ENCODE measurements at places on chromosomes 3 and 15.

DNA sequence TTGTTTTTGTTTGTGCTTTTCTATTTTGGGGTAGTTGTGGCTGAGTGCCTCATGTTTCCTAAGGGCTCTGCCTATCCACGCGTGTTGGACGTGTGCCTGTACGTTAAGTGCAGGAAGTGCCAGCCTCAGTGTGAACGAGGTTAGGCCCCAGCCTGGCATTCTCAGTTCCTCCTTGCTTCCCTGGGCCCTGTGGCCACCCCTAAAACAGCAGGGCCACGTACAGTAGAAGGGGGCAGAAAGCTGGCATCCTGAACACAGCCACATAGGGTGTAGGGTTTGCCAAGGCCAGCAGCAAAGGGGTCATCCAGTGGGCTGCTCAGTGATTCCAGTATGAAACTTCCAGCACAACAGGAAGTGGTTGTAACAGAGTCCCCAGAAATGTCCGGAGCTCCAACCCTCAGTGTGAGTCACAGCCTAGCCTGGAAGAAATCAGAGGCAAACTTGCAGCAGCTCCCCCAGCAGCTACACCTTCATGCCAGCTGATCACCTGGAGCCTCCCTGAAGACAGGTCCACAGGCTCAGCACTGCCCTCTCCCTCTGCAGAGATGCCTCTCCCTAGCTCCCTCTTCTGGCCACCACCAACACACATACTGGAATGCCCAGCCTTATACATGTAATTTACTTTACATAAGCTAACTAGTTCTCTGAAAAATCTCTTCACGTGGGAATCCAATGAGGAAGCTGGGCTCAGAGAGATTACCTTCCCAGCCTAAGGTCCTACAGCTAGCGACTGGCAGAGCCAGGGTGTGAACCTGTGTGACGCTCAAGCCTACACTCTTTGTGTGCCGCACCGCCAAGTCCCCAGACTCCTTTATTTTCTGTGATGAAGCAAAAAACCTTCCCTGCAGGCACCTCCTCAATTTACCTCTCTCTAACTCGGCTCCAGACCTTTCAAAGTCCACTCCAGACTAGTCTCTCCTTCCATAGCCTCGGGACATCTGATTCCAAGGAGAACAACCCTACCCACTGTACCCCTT is 26.6 kb downstream of the ILDR1 start:
- peak; percentile 79 for DNase-seq

GRCh38 chr3:45277636-45278035 is 51.5 kb upstream of the TMEM158 start:
- DNase-seq, result no peak

GRCh38 chr3:45123030-45123429 is 23.1 kb downstream of the CDCP1 start:
- peak; percentile 94 for DNase-seq

DNA sequence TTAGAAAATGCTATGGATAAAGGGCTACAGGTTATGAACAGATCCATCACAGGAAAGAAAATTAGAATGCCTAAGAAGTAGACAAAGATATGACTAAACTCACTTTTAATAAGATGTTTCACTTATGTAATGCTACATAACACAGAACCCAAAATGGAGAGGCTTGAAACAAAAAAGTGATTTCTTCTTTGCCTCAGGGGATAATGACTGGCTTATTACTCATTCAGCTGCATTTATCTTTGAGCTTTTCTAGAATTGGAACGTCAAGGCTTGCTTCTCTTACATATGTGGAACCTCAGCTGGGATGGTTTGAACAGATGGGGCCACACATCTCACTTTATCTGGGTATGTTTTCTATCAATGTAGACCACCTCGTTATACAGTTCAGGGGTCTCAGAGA is 120.6 kb upstream of the EPHA3 start:
- DNase-seq, result peak; percentile 91

GRCh38 chr3:21830541-21830940 is 79.5 kb upstream of the ZNF385D start:
- no peak for DNase-seq

DNA sequence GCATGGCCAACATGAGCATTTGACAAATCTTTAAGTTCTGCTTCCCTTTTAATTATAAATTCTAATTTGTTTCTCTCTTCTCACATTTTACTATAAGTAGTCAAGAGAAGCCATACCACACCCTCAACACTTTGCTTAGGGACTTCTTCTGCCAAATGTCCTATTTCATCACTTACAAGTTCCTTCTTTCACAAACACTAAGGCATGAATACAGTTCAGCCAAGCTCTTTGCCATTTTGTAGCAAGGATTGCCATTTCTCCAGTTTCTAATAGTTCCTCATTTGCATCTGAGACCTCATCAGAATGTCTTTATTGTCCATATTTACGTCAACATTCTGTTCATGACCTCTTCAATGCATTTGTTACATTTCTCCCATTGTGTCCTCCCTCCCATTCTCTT is 29.4 kb downstream of the SLC22A14 start:
- no peak for DNase-seq

DNA sequence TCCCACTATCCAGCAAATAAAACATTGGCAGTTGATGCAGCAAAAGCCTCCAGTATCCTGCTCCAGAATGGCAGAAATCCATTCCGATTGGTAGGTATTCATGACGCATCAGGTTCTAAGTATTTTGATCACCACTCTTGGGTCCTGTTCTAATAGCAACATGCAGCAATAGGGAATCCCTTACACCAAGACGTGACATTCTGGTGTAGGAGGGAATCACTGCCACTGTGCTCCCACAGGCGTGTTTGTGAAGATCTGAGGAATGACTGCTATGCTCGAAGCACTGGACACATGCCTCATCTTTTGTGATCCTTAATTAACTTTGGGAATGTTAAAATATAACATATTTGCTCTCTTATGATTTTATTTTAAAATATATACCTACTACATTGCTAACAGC is 552.9 kb downstream of the MECOM start:
- no peak for DNase-seq

DNA sequence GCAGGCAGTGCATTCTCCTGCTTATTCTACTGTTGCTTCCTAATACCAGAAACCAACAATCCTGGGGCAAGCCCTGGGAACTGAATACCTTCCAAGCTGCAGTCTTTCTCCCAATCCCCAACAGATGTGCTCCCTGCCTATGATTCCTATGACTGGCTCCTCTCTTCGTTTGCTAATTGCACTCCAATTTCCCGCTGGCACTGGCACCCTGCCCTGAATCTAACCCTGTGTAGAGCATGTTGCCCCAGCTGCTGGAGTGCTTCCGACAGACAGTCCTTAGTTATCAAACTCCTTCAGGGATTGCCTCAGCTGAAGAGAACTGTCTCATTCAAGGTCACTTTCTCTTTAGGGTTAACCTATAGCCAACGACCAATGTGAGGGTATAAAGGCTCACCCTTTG is 214.1 kb downstream of the NECTIN3 start:
- DNase-seq, result no peak

DNA sequence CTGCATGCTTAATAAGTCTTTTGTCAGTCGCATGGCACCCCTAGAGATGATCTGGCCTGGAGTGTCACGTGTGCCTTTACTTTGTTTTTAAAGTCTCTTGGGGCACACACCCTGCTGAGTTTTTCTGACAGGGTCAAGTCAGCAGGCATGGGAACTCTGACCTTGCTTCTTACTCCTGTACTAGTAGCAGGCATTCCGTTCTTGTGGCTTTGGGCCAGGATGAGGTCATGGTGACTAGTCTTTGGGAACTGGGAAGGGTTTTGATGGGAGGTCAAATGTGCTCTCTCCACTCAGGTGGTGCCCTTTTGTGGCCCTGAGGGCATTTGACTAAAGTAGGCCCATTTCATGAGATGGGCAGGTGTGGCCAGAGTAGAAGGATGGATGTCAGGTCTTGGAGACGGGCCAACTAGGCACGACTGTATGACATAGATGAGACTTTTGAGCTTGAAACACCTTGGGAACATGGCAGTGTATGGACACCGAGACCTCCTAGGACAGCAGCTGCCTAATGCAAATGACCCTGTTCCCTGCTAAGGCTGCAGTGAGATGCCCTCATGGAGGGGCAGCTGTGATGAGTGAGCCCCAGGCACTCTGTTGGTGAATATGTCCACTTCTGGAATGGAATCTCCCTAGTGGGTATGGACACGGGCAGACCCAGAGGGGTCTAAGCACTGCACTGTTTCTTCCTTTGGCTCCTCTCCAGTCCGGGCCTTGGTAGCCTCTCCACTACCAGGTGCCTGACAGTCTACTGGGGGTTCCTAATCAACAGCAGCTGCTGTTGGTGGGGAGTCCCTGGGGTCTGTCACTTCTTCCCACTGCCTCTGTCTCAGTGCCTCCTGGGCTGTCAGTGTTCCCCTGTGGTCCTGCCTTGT is 16.4 kb downstream of the SRPRB start:
- DNase-seq, result peak; percentile 74

DNA sequence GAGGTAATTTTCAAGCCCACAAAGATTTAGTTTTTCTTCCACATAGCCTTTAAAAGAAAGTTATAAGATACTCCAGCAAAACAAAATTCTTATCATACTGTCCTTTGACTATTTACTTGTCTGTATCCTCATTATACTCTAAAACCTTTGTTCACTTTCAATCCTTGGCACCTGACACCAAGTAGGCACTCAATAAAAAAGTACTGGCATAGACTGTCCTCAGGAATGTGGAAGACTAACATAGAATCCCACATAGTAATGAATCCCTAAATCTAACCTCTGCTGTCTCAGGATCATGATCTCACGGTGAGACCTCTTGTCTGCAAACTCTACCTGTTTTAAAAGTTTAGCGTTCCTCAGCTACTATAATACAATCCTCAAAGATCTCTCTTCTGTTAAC is 21.6 kb downstream of the PHC3 start:
- no peak for DNase-seq

- peak; percentile 19 for DNase-seq
These were observed 28.0 kb downstream of the KLHDC8B start for GRCh38 chr3:49199239-49199899.

DNA sequence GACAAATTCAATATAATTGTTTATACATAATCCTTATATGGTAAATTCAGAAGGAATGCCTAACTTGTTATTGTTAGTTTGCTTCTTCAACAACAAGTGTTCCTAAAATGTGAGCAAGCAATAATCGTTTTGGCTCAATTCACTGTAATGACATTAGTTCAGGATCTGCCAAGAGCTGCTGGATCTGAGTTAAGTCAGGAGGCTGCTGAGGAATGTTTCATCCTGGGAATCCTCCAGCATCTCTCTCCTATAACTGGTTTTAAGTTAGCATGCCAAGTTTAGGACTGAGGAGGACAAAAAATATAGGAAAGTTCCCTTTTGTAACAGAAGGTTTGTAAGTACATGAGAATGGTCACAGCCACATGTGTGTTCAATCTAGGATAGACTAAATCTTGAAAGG is 4.9 kb upstream of the GTF2A2 start:
- peak; percentile 41 for DNase-seq

GRCh38 chr3:52349611-52350395 is 33.7 kb downstream of the DNAH1 start:
- DNase-seq, result no peak

DNA sequence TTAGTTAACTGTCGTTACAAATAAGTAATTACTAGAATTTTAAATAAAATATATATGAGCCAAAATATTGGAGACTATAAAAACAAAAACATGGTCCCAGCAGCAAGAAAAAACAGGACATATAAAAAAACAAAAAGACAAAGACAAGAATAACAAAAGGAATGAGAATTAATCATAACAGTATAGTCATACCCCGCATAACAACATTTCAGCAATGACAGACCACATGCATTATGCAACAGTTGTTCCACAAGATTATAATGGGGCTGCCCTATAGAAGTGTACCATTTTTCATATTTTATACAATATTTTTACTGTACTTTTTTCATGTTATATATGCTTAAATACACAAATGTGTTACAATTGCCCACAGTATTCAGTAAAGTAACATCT is 5.6 kb downstream of the HLTF start:
- peak; percentile 57 for DNase-seq

DNA sequence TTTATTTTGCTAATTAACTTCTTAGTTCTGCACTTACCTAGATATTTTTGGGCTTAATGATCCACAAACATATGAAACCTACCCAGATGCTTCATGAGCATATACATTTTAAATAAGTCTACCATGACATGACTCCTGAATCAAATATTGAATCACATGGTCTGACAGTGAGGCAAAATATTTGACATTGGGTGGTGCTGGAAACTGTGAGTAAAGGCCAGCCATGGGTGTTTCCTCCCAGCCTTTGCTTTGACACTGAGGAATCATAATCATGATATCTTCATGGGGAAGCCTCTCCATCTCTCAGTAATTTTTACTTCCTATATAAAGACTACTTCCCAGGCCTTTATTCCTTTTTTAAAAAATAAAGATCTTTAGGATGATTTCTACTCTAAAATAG is 22.8 kb upstream of the SSR3 start:
- peak; percentile 67 for DNase-seq

DNA sequence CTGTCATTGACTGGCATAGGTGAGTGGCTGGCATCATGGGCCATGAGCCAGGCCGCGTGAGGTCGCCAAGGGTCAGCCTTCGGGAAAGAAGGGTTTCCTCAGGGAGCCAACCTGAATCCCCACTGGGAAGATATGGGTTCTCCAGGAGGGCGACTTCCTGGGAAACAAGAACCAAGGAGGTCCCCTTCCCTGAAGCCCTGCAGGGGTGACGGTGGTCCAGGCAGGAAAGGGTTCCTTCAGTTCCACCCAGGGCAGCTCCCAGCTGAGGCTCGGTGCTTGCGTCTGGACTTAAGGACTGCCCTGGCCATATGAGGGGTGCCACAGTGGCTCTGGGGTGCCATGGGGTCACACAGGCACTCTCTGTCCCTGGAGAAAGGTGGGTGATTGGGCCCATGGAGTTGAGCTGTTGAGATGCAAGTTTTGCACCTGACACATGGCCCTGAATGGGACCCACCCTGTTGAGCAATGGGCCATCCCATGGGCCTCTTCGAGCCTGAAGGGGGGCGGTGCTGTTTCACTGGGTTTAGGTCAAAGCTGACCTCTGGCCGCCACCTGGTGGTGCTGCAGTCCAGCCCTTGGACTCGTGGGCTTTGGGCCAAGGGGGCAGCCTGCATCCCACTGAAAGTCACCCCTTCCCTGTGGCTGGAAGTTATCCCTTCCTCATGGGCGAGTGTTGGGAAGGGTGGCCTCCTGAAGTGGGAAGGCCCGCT is 228.1 kb downstream of the SNRPN start:
- no peak for DNase-seq

DNA sequence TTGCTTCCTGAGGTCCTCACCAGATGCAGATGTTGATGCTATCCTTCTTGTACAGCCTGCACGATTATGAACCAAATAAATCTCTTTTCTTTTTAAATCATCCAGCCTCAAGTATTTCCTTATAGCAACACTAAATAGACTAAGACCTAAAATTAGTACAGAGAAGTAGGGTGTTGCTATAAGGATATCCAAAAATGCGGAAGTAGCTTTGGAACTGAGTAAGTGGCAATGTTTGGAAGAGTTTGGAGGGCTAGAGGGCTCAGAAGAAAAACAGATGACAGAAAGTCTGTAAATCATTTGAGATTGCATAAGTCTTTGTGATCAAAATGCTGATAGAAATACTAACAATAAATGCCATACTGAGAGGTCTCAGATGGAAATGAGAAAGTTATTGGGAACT is 894.9 kb downstream of the DIPK2A start:
- no peak for DNase-seq

DNA sequence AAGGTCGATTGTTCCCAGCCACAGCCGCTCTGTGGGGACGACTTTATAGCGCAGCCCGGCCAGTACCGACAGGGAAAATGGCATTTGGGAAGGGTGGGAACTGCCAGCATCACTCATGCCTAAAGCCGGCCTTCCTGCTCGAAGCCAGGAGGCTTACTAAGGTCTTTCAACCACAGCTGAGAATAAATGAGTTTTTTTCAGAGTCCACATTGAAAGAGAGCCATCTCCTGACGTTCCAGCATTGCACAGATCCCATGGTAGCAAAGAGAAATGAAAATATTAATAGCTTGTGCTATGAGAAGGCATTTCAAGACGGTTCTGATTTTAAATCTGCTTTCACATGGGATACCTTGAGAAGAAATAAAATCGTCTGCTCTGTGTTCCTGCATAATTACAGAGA is 230.2 kb upstream of the IGF1R start:
- no peak for DNase-seq
